ENCODE measurements at places on chromosomes 1 and 21. TPM values are rescaled to one million over a fixed set of nuclear protein-coding genes. Genes with fewer than 3 reads are reported as not detected.

- DNase-seq, result no peak
These were observed 1.4 kb downstream of the CSRP1 start for GRCh38 chr1:201505503-201505890.

- DNase-seq, result no peak
These were observed 143.0 kb upstream of the KCNK1 start for GRCh38 chr1:233470741-233471499.

DNA sequence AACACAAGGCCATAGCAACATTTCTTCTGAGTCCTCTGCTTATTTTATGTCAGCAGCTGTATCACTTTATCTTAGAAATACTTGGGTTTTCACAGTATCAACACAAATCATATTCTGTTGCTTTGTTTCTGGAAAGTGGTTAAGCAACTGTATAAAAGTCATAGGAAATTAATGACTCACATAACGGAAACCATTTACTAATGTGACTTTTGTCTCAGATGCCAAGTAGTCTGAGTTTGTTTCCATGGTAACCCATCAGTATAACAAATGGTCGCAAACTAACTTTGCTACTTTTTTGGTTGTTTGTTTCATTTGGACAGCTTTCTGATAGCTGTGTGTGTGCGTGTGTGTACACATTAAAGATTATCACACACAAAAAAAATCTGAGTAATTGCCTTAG, 31.1 kb downstream of the EEIG2 start:
- DNase-seq, result no peak

DNA sequence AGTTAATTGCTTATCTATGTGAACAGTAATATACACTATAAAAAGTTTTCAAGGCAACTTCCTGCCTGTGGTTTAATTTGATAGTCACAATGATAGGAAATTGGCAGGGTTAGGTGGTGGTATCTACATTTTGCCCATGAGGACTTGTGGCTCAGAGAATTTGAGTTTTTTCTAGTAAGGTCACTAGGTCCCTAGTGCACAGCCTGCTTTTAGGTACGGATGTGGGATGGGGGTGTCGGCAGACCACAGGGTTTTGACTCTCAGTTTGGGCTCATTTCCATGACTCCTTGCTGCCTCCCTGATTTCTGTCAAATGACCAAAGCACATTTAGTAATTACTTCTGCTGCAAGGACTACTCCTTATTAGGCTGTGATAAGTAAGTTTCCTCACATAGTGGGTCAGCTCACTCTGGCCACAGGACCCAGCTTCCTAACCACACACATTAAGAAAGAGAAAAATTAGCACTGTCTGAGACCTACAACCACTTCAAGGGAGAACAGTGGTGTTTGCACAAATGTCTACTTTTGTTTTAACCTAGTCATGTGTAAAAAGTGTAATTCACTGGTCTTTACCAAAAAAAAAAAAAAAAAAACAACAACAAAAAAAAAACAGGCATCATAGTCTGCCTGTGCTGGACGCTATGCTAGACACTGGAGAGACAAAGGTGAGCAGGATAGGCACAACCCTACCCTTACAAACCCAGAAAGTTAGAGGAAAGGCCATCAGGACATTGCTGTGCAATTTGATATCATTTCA, 43.7 kb downstream of the MRPL39 start:
- no peak for DNase-seq

The CHODL gene
- 1.1 TPM for total RNA-seq

The GRIK1 gene
- total RNA-seq, result 0.49 TPM

The SELL gene
- 3.5 TPM for total RNA-seq

The RBP7 gene
- 8.5 TPM for total RNA-seq
